NCI-H774 (cell line): ENCODE measurements at places on chromosomes 1 and 21.

DNA sequence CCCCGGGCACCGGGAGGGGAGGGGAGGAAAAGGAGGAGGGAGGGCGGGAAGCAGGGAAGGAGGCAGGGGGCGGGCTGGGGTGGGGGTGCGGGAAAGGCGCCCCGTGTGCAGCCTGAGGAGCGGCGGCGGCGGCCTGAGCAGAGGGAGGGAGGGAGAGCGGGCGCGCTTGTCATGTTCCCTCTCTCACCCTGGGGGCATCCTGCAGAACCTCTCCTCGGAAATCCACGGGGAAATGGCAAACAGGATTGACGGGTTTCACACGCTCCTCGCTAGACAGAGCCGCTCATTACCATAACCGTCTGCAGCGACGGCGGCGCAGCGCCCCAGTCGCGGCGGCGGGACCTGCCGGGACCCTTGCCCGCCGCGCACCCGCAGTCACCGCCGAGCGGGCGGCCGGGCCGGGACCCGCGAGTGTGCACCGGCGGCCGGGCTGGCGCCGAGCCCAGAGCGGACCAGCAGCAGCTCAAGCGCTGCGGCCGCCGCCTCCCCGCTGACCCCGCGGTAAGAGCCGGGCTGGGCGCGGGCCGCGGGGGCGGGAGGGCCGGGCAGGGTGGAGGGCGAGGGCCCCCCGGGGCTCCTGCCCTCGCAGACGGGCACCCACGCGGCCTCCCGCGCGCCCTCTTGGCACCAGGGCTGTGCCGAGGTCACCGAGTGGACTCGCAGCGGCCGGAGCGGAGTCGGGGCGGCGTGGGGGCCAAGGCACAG lies at the start of gene SERTAD4:
Gene SERTAD4, plus strand, starts transcription at position 286 of the 705 bp plus-strand sequence. CDS start 5,165 bp downstream, outside the sequence.
- peak; percentile 19 for DNase-seq

DNA sequence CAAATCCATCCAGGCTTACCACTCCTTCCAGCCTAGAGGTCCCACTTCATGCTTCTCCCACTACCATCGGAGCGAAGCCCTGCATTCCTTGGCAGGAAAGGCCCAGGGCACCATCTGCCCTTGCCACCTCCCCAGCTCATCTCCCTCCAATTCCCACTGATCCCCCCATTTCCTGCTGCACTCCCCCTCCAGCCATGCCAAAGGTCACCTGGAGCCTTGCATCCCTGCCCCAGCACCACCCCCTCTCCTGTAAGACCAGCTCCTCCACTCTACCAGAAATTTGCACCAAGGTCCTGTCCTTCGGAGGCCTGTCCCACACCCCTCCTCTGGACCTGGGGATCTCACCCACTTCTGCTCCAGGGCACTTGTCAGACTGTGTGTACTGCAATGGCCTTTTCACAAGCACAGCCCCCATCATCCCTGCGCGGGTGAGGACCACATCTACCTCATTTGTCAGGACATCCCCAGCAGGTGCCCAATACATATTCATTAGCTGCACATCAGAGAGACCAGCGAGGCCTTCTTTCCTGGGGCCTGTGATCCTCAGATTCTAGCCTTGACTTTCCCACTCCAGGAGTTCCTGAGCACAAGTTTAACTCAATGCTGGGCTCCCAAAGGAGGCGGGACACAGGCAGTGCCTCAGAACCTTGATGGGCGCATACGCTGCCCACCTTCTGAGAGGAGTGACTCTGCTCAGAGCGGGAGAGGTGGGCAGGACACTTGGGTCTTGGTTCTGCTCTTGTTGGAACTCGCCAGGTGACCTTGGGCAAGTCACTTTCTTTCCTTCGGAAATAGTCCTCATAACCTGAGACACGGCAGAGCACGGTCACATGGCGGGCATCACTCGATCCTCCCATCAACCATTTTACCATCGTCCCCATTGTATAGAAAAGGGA lies 49.9 kb upstream of the EDN2 start:
- DNase-seq, result no peak

- DNase-seq, result no peak
Measured at GRCh38 chr1:220824031-220824989, 37.6 kb downstream of the MTARC1 start.

GRCh38 chr1:51605961-51606723 lies 10.8 kb upstream of the OSBPL9 start:
- DNase-seq, result no peak

GRCh38 chr1:27662707-27663393 lies 9.1 kb downstream of the IFI6 start:
- peak; percentile 43 for DNase-seq

- DNase-seq, result no peak
Measured at GRCh38 chr1:100971021-100971420, 54.6 kb downstream of the DPH5 start.

GRCh38 chr1:186680245-186681061 lies at the start of gene PTGS2:
Gene PTGS2 (minus strand): TSS chr1:186680423. CDS start chr1:186680290, 133 bp downstream.
- peak; percentile 76 for DNase-seq

DNA sequence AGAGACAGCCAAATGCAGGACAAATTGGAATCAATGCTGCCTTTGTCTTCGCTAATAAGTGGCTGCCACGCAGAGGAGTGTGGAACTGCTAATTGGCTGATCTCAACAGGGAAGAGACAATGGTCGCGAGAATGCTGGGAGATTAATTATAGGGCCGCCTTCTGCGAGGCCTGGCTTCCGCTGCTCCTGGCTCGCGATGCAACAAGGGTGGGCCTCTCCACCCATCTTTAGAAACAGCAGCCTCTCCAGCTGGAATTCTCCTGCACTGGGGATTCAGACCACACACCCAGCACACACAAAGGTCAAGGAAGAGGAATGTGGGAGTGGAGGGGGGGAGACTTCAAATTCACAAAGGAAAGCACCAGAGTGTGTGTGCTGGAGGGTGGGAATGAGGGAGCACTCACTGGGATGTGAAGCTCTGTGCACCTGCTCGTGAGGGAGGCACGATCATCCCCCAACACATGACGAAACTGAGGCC lies 200.7 kb upstream of the GRIK3 start:
- DNase-seq, result no peak

DNA sequence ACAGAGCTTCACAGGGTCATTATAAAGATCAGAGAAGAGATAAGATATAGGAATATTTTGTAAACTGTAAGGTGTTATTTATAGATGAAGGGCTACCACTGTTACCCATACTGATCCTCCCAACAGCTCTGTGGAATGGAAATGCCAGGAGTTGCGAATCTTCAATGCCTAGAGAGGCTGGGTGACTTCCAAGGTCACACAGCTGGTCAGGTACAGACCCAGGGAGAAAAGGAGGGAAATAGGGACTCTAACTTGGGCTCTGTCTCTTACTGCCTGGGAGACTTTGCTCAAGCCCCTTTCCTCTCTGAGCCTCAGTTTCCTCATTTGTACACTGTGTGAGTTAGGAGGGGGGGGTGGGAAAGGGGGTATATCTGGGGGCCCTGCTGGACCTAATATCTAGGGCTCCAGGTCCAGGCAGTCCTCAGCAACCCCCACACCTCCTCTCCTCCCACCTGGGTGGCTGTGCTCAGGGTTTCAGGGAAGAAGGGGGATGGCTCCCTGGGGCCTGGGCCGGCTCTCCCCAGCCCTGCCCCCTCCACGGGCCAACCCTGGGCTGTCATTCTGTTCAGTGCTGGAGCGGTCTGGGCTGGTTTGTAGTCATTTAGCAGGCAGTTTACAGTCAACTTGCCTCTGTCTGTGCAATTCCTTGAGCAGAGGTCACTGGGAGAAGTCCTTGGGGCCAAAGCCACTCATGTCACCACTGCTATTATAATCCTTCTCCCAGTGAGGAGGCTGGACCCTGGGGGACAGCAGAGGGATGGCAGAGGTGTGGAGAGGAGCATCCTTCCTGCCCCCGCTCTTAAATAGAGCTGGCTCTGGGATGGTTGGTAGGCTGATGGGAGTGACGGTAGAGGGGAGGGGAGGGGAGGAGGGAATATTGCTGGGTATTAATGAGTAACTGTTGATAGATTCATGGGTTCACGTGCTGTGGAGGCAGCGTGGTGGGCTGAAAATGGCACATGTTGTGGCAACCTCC lies 1.7 kb downstream of the BSND start:
- DNase-seq, result no peak

GRCh38 chr1:166139735-166140134 lies 27.1 kb downstream of the FAM78B start:
- DNase-seq, result no peak

- no peak for DNase-seq
Measured at GRCh38 chr1:113369040-113369439, 21.3 kb upstream of the MAGI3 start.

DNA sequence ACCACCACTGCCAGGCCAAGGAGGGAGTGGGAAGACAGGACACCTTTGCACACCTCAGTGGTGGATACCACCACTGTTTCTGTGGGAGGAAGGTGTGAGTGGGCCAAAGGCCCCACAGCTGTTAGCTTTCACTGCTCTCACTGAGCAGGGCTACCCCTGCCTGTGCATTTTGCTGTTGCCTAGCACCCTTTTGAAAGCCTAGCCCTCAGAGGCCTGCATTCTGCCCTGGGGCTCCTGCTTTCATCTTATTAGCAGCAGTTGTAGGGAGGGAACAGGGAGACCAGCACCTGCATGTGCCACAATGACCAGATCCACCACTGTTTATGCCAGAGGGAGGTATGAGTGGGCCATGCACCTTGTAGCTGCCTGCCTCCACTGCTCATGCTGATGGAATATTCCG lies 110.9 kb upstream of the C21orf91 start:
- no peak for DNase-seq

GRCh38 chr1:234373959-234374254 lies 651 bp downstream of the COA6 start:
- DNase-seq, result no peak

- DNase-seq, result no peak
Measured at GRCh38 chr1:190258003-190258402, 219.7 kb downstream of the BRINP3 start.

DNA sequence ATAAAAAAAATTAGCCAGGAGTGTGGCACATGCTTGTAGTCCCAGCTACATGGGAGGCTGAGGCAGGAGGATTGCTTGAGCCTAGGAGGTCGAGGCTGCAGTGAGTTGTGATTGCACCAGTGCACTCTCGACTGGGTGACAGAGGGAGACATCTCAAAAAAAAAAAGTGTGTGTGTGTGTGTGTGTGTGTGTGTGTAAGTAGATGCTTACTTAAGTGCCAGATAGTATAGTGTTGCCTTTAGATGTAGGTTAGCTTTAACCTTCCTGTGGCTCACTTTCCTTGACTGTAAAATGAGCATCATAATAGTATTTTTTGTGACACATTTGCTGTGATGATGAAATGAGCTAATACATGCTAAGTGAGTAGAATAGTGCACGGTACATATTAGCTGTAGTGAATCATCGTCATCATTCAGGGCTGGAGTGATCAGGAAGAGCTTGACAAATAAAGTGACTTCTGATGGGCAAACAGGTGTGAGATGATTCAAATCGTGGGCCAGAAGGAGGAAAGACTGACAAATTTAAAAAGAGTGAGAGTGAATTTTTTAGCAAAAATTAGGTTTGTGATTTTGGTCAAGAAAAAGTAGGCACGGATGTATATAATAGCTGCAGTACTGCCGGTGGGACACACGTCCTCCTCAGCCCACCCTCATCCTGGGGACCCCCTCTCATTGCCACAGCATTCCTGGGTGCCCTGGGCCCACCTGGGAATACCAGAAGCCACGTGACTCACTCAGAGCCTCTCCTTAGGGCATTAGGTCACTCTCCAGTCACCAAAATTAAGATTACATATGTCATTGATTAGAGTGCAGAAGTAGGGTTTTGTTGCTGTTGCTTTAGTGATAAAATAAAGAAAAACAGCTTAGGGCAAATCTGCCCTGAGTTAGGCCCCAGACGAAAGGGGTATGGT lies 33.9 kb downstream of the EIF2D start:
- DNase-seq, result peak; percentile 15

- DNase-seq, result no peak
Measured at GRCh38 chr1:27397110-27397509, 4.7 kb downstream of the GPR3 start.

GRCh38 chr1:18534810-18535205 lies 54.1 kb downstream of the KLHDC7A start:
- DNase-seq, result no peak

- no peak for DNase-seq
Measured at GRCh38 chr1:230518511-230518910, 92.4 kb upstream of the PGBD5 start.

GRCh38 chr21:45150638-45151131 lies 76.3 kb downstream of the ADARB1 start:
- no peak for DNase-seq

DNA sequence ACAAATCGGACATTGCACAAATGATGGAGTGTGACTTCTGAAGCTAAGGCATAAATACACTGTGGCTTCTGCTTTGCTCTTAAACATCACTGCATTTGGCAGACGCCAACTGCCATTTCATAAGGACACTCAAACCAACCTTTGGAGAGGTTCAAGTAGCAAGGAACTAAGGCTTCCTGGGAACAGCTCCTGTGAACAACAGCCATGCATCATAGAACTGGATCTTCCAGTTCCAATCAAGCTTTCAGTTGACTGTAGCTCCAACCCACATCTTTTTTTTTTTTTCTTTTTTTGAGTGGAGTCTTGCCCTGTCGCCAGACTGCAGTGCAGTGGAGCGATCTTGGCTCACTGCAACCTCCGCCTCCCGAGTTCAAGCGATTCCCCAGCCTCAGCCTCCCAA lies 10.7 kb upstream of the HUNK start:
- DNase-seq, result no peak

GRCh38 chr21:41242238-41242829 lies 74.3 kb upstream of the FAM3B start:
- no peak for DNase-seq

DNA sequence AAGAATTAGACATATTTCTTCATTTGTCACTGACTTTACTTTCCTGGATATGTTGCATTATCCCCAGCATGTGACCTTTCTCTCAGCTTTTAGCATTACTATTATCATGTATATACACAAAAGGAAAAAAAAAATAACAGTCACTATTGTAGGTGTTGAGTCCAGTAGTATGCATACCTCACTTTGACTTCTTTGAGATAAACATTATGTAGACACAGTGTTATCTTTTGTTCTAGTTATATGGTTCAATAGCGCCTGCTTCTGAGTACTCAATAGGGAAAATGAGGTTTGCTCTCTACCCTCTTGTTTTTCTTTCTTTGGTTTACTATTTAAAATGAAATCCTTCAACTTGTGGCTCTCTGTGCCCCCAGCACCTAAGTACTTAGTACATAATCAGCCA lies 409.6 kb upstream of the PKN2 start:
- DNase-seq, result no peak

DNA sequence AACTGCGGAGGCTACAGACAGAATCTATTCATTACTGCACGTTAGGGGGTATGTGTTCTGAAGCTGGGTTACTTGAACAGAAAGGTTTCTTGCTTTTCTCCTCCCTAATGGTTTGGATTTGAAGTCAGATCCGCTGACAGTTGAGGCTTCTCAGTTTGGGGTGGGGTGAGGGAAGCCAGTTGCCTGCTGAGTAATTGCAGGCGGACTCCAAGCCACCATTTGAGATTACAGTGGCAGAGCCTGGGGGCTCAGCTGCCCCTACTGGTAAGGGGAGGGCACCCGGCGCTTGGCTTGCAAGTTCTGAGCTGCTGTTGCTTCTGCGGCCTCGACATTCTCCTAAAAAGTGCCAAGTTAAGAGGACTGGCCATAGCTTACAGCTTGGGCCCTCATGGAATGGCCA lies 2.0 kb downstream of the GRHL3 start:
- DNase-seq, result no peak

- no peak for DNase-seq
Measured at GRCh38 chr1:192539297-192540092, 36.1 kb upstream of the RGS1 start.
